Hepatocyte (in vitro differentiated cells): ENCODE measurements at places on chromosomes 1 and 21.

GRCh38 chr1:247367786-247368422 is 36.2 kb upstream of the ZNF496 start:
- DNase-seq = no peak

- peak; percentile 46 for DNase-seq
Observed at GRCh38 chr1:115506924-115507589, 134.7 kb upstream of the VANGL1 start.

GRCh38 chr1:1540090-1540817 is at the start of gene TMEM240:
TMEM240 (minus strand) TSS chr1:1540624; CDS start chr1:1540346, 278 bp downstream.
- DNase-seq = peak; percentile 89

GRCh38 chr1:78831731-78832360 is 174.7 kb downstream of the ADGRL4 start:
- DNase-seq = no peak

- no peak for DNase-seq
Observed at GRCh38 chr1:221972276-221973235, 230.7 kb upstream of the DUSP10 start.

GRCh38 chr1:88472298-88472697 is 211.8 kb upstream of the PKN2 start:
- DNase-seq = no peak

DNA sequence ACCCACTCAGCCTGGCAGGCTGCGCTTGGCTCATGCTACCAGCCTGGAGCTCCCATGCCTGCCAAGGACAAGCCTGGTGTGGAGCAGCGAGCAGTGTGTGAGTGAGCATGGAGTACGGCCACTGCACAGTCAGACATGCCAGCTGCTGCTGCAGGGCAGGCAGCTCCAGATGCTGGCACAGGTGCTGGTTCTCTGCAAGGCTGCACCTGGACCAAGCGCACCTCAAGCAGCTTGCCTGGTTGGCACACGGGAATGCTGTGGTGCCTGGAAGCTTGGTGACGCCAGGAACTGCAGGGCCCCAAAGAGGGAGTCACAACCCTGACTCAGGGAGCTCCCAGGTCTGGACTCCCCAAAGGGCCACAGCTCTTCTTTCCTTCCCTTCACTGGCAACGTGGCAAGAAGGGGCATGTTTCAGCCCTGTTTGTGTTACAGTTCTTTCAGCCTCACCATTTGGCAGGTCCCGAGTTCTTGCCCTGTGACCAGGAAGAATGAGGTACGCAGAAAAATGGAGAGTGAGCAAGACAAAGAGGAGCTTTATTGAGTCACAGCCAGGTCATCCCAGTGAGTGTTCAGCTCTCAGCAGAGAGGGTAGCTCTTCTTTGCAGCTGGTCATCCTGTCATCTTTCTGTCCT is 26.1 kb downstream of the ACOT7 start:
- no peak for DNase-seq
